ENCODE measurements at places on chromosomes 5 and 9.

DNA sequence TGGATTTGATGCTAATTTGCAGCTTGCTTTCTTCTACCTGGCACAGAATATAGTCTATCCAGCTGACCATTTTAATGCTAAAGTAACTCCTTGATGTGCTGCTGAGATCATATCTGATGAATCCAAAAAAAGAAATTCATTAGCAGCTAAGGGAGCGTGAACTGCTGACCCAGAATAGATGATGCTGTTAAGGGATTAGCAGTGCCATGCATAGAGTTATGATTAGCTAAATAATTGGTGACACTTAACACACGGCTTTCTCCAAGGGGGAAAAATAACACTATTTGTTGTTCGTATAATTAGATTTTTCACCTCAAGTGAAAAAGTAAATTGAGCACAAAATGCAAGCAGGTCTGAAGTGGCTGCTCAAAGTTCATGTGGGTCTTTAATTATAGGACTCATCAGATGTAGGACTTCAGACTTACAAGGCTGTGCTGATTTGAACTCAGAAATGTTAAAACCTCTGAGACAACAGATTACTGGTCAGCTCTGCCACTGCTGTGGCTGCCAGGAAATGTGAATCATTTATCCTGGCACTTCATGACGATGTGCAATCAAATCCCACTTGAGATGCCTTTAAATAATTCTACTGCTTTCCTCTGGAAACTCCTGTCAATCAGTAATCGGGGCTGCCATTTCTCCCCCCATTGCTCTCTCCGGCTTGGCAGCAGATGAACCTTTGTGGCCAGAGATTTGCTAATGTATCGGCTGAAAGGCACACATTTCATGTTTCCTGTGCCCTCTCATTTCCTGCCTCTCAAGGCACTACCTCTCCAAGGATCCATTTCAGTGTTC, 291.6 kb upstream of the C9orf72 start:
- DNase-seq = no peak

DNA sequence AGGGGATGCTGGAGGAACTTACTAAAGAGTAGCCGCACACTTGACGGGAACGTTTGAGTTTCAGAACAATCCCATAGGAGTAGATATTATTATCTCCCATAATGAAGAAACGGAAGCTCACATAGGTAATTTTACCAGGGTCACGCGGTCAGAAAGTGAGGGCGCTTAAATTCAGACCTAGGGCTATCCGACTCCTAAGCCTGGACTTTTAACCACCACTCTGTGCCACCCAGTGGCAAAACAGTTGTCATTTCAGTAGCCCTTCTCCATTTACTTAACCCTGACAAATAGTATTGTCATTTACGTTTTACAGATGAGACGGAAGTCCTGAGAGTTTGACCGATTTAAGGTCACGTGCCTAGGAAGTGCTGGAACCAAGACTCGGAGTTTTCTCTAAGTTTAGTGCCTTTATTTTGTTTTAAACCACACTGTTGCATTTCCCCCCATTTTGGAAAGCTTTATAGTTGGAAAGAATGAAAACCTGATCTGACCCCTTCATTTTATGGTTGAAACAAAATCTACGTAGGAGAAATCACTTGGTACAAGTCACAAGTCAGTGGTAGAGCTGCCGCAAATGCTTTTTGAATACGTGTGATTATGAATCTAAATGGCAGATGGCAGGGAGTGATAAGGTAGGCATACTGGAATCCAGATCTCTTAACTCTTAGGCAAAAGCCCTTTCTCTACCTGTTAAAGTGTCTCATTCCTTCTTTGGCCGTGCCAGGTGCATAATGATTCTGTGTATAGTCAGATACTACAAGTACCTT, 650 bp downstream of the MRRF start:
- no peak for DNase-seq

GRCh38 chr5:5158472-5158895, 18.4 kb downstream of the ADAMTS16 start:
- DNase-seq = no peak

DNA sequence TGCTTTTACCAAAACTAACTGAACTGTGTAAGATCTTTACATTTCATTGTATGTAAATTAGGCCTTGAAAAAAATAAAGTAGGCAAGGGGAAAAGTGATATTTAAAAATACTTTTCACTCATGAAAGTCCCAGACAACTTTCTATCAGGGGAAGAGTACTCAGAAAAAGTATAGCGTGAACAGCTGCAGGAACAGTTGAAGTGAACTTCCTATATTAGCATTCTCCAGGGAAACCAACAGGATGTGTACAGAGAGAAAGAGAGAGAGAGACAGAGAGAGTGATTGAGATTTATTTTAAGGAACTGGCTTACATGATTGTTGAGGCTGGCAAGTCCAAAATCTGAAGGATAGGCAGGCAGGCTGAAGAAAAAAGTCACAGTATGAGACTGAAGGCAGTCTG, 42.0 kb downstream of the ERMP1 start:
- DNase-seq = no peak

DNA sequence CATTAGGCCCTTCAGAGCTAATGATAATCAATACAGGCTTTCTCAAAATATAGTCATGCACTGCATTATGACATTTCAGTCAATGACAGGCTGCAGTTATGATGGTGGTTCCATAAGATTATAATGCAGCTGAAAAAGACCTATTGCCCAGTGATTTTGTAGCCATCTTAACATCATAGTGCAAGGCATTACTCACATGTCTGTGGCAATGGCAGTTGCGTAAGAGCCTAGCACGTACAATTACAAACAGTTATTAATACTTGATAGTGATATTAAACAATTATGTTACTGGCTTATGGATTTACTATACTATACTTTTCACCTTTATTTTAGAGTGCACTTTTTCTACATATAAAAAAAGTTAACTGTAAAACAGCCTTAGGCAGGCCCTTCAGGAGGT, 214.8 kb downstream of the ISL1 start:
- no peak for DNase-seq

DNA sequence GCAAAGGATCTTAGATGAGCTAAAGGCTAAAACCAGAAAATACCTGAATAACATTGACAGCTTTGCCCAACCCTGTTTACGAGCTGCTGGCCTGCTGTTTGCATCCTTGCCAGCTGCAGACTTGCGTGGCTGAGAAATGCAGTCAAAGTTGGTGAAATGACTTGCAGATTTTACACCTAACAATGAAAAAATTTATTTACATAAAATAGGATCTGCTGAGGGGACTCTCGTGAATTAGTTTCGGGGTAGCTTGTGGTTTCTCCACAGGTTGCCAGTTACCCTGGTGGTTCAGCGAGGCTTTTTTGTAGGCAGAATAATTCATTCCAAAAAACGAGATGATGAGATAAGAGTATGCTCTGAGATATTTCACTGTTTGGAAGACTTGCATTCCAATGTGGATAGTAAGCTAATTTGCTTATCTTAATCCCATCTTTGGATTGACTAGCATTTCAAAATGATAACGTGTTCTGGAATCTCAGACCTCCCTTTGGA, 65.7 kb upstream of the FANCC start:
- DNase-seq = no peak
